ENCODE measurements at places on chromosomes 5 and 9. TPM values are rescaled to one million over a fixed set of nuclear protein-coding genes. Genes with fewer than 3 reads are reported as not detected.

- peaks cover 78% of the 10 kb centered on the region for H3K4me1 ChIP-seq
- H3K4me3 ChIP-seq: no peak overlapping the region
- no peaks in the 10 kb centered on the region for H3K27me3 ChIP-seq
- peaks cover 91% of the 10 kb centered on the region for H3K36me3 ChIP-seq
- DNase-seq: no peak
Measured at GRCh38 chr5:96747720-96748119, 60.0 kb downstream of the ERAP1 start.

DNA sequence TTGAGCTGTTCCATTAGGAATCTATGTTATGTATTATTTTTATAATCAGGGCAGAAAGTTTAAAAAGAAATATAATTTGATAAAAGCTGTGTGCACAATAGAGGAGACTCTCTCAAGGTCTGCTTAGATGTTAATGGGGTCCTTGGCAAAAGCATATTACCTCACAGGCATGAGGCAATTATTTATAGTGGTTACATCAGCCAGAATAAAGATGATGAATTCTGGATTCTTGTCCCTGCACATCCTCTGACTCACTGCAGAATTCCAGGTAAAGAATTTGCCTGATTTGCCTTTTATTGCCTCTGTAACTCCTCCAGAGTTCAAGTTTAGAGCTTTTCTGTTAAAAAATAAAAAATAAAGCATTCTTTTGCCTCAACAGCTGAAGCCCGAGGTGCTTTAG, 253.6 kb downstream of the MAST4 start:
- no peak overlapping the region for H3K27ac ChIP-seq
- H3K4me3 ChIP-seq: no peak overlapping the region
- no peaks in the 10 kb centered on the region for H3K27me3 ChIP-seq
- H3K36me3 ChIP-seq: no peaks in the 10 kb centered on the region
- peaks cover 53% of the 10 kb centered on the region for H3K4me1 ChIP-seq
- DNase-seq: no peak

DNA sequence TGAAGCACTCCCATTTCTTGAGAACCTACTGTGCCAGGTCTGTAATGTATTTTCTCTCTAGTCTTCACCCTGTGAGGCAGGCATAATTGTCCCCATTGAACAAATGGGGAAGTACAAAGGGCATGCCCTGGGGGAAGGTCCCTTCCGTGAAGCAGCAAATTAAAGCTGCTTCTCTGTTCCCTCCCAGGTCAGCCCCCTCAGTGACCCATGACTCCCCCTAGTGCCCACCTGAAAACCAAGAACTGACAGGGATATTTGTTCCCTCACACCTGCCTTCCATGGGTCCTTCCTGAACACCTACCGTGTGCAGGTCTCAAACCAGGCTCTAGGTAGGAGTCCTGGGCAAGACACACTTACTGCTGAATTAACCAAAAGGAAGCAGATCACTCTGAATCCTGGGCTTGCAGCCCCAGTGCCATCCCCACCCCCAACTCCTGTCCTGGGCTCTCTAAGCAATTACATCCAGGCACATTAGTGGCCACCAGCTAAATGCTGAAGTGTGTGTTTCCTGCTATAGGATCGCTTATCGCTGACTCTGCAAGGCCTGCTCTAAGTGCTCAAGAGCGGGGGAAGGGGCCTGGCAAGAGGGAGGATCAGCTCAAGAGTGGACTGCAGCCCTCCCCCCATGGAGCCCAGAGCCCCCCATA, 254.8 kb downstream of the CDK5RAP2 start:
- peaks cover 7% of the 10 kb centered on the region for H3K27me3 ChIP-seq
- no peaks in the 10 kb centered on the region for H3K36me3 ChIP-seq

- H3K27me3 ChIP-seq: no peaks in the 10 kb centered on the region
- H3K4me3 ChIP-seq: no peak overlapping the region
- H3K36me3 ChIP-seq: no peaks in the 10 kb centered on the region
- H3K4me1 ChIP-seq: no peaks in the 10 kb centered on the region
- DNase-seq: no peak
Measured at GRCh38 chr5:167489202-167489601, 802.2 kb upstream of the WWC1 start.

GRCh38 chr9:134922066-134922931, 4.6 kb upstream of the FCN1 start:
- DNase-seq: peak; percentile 51
- no peak overlapping the region for H3K27ac ChIP-seq
- no peaks in the 10 kb centered on the region for H3K4me1 ChIP-seq
- H3K27me3 ChIP-seq: peaks cover 5% of the 10 kb centered on the region

SPINK1 gene
- total RNA-seq: 1.2 TPM

HSPB3 gene
- total RNA-seq: 418 TPM

SPINK7 gene
- total RNA-seq: not detected

- no peaks in the 10 kb centered on the region for H3K36me3 ChIP-seq
- H3K4me3 ChIP-seq: no peak overlapping the region
- DNase-seq: no peak
- no peak overlapping the region for H3K27ac ChIP-seq
Measured at GRCh38 chr9:7500521-7500920, 299.1 kb downstream of the DMAC1 start.

DNA sequence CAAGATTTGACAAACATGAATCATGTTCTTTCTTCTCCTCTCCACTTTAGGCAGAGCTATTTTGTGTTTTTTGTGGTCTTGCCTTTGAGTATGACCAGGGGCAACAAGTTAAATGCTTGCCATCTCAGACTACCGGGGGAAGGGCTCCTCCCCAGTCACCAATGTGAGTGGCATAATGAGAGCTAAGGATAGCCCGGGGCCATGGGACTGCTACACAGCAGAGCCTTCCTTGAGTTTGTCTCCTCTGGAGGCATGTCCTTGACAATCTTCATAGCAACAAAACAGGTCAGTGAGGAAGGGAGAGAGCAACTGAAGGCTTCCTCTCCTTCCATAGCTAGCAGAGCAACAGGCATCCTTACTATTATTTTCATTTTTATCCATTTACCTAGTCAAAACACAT, 299.3 kb downstream of the ENC1 start:
- no peaks in the 10 kb centered on the region for H3K36me3 ChIP-seq
- H3K27ac ChIP-seq: no peak overlapping the region
- no peaks in the 10 kb centered on the region for H3K27me3 ChIP-seq
- no peaks in the 10 kb centered on the region for H3K4me1 ChIP-seq

PDLIM4 gene
- 4.8 TPM for total RNA-seq

ATP10B gene
- total RNA-seq: not detected

- no peaks in the 10 kb centered on the region for H3K36me3 ChIP-seq
- H3K27ac ChIP-seq: no peak overlapping the region
- no peaks in the 10 kb centered on the region for H3K4me1 ChIP-seq
Measured at GRCh38 chr5:3006961-3007551, 255.6 kb upstream of the IRX2 start.

- no peak overlapping the region for H3K4me3 ChIP-seq
- H3K36me3 ChIP-seq: no peaks in the 10 kb centered on the region
- peaks cover 51% of the 10 kb centered on the region for H3K27me3 ChIP-seq
- no peak overlapping the region for H3K27ac ChIP-seq
Measured at GRCh38 chr9:130947618-130948140, 8.6 kb upstream of the FIBCD1 start.

DNA sequence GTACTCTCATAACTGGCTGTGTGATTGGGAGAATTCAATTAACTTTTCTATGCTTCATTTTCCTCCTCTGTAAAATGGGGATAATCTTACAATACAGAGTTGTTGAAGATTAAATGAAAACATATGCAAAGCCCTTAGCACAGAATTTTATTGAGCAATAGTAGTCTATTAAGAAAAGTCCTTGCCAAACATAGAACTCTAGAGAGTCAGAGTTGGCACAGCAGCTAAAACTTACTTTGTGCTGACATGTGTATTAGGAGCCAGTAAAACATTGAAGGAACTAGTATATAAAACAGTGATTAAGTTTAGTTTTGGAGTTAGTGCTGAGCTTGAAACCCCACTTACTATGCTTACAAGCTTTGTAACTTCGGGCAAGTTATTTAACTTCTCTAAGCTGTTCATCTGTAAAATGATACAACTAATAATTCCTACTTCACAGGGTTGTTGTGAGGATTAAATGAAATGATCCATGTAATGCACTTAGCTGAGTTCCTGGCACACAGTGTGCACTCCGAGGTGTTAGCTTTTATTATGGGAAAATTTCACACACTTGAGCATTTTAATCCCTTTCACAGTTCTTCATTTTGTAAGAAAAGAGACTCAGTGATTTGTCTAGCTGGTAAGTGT, 20.0 kb upstream of the GRIN3A start:
- no peaks in the 10 kb centered on the region for H3K27me3 ChIP-seq
- H3K27ac ChIP-seq: no peak overlapping the region
- no peaks in the 10 kb centered on the region for H3K4me1 ChIP-seq
- no peaks in the 10 kb centered on the region for H3K36me3 ChIP-seq
- no peak overlapping the region for H3K4me3 ChIP-seq

FAM163B gene
- total RNA-seq: not detected

All from left ventricle myocardium inferior (tissue), 1 donor.